ENCODE measurements at places on chromosomes 4 and X.
A peak's percentile ranks its signal among the peaks of the same experiment; 100 is the strongest.

GRCh38 chrX:46321676-46322075 is 223.5 kb downstream of the ZNF674 start:
- no peak for DNase-seq

DNA sequence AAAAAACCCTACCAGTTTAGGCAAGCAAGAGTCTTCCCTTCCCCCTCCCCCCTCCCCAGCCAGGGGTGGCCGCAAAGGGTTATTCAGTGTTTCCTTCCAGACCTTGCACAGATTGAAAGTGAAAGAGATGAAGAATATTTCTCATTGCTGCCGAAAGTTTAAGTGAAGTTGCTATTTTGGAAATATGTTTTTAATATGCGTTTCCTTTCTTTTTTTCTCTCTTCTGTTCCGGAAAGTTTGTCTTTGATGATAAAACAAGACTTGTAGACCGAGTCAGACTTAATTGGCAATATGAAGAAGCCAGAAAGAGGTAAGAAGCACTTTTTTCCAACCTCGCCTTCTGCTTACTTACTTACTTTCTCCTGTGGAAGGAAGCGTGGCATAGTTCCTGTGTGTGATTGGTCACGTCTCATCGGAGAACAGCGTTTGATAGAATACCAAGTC is 58.5 kb upstream of the CLCN4 start:
- no peak for DNase-seq

DNA sequence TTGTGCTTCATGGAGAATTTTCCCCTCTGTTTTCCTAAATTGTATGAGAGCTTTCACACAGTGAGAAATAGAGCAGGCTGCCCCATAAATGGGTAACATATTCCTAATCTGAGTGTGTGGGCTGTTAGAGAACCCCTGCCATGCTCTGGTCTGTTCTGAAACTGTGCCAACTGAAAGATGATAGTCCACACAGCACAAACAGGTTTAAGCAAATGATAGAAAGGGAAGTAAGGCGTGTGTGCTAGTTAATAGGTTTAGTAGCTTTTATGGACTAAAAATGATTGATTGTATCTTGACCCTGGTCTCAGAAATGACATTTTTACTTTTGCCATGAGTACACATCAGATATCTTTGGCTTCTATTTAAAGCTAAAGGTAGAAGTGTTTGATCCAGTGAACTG is 106.2 kb downstream of the PRRG1 start:
- no peak for DNase-seq

DNA sequence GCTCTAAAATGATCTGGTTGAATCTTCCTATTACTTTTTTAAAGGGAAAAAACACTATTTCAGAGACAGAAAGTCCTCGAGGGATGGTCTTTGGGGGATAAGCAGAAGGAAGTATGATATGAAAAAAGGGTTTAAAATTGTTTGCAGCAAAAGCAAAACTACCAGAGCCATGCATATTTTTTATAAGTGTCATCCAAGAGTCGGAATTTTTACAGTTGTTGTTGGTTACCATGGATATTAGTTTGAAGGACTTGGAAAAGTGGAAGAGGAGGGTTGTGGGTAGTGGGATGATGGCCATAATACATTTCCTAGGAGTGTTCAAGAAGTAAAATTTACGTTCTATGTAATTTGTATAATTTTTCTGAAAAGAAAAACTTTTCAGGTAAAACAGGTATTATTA is 134.4 kb downstream of the PCDH7 start:
- no peak for DNase-seq

GRCh38 chrX:132948648-132949260 is 9.7 kb downstream of the HS6ST2 start:
- DNase-seq: no peak

DNA sequence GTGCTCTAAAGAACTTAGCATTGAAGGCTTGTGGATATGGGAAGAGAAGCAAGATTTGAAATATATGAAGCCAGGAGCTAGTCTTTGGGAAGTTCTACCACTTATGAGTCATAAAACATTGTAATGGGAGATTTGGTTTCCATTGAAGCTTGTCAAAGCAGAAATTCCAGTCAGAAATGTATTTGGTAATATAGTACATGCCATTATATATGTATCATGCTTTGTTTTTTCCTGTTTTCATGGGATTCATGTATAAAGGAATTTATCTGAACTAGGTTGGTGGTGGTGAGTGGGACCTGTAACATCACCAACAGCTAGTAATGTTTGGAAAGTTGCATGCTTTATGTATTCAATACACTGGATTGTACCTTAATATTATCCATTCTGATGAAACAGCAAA is 14.6 kb upstream of the DCAF8L2 start:
- no peak for DNase-seq

- no peak for DNase-seq
Measured at GRCh38 chr4:53844551-53844950, 219.9 kb downstream of the CHIC2 start.

DNA sequence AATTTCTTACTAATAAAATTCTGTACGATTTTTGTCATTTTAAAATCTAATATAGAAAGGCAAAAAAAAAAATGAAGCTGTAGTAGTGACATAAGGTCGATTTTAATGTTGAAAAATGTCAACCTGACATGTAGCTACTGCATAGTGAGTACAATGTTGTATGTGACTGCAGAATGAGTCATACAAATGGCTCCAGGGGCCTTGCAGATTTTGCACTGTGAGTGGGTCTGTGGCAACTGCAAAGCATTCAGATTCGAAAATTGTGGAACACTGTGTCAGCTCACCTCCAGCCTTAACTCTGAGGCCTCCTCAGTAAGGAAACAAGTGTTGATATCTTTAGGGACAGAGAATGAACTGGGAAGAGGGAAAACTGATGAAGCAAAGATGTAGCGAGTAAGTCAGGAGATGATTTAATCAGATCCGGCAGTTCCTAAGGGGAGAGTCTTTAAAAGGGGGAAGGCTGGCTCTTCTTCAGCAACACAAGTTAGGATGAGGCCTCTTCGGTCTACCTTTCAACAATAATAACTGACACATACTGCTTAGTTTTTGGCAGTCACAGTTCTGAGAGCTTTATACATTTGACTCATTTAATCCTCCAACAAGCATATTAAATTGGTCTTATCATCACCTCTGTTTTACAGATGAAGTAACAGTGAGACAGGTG is 24.9 kb downstream of the TKTL2 start:
- peak; percentile 33 for DNase-seq

- no peak for DNase-seq
Measured at GRCh38 chr4:185634066-185634652, 98.9 kb upstream of the PDLIM3 start.

GRCh38 chr4:75101906-75102786 is 169.2 kb downstream of the PARM1 start:
- no peak for DNase-seq

DNA sequence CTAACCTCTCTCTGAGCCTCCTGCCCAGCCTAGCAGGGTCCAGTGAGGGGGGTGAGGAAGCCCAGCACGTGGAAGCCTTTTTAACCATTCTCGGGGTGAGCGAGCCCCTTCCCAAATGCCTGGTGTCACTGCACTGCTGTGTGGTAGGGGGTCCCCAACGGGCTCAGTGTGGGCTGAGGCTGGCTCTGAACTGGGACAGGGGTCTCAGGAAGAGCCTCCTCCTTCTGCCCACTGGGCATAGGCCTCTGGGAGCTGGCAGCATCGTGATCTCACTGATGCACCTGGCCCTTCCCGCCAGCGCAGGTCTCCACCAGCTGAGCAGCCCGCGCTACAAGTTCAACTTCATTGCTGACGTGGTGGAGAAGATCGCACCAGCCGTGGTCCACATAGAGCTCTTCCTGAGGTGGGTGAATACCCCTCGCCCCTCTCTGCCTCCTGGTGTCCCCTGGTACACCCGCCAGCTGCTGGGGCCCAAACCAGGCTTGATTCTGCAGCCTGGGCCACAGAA is 12.6 kb downstream of the HTRA3 start:
- no peak for DNase-seq

DNA sequence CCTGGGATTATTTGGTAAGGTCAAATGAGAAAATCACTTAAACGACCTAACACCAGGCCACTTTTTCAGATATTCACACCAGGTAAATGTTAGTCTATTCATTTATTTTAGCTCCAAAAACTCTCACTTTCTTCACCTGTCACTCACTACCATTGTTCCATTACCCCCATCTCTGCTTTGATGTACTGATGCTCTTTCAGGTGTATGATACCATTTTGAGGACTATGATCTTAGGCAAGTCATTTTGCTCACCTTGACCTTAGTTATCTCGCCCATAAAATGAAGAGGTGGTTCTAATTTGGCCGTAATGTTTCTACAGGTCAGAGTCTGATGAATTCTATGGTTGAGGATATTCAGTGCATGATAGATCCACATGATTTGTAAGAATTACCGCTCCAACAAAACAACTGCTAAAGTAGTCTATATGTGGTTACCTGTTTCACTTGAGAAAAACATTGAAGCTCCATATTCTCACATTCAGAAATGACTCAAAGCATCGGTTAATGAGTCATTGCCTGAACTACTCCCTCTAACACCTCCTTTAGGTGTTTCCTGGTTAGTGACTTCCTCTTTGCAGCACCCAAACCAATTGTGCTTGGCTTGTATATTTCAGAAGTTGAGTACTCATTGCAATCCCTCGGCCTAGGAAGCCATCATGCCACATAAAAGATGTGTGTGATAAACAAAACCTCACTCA is 4.5 kb downstream of the DTHD1 start:
- DNase-seq: no peak

GRCh38 chr4:128868758-128869157 is 59.3 kb downstream of the JADE1 start:
- no peak for DNase-seq
